ENCODE measurements at places on chromosomes 3 and 15.

DNA sequence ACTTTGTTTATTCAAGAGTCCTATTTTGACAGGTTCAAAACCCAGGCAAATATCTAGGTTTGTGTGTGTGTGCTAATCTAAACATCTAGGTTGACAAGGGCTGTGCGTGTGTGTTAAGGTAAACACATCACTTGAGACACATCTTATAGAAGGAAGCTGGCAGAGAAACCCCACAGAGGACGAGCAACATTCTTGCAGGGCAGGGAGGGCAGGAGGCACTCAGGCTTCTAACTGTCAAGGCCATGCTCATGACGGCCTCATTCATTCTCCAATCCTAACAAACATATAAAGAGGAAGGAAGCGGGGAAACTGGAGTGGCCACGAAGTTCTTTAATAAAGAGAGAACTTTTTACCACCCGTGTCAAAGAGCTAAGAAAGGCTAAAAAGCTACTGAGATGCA lies 43.4 kb downstream of the SLCO2A1 start:
- no peak for DNase-seq

- DNase-seq = no peak
Measured at GRCh38 chr3:13824521-13825310, 55.2 kb downstream of the WNT7A start.

GRCh38 chr3:197372047-197372661 lies 73.7 kb upstream of the DLG1 start:
- DNase-seq = no peak

DNA sequence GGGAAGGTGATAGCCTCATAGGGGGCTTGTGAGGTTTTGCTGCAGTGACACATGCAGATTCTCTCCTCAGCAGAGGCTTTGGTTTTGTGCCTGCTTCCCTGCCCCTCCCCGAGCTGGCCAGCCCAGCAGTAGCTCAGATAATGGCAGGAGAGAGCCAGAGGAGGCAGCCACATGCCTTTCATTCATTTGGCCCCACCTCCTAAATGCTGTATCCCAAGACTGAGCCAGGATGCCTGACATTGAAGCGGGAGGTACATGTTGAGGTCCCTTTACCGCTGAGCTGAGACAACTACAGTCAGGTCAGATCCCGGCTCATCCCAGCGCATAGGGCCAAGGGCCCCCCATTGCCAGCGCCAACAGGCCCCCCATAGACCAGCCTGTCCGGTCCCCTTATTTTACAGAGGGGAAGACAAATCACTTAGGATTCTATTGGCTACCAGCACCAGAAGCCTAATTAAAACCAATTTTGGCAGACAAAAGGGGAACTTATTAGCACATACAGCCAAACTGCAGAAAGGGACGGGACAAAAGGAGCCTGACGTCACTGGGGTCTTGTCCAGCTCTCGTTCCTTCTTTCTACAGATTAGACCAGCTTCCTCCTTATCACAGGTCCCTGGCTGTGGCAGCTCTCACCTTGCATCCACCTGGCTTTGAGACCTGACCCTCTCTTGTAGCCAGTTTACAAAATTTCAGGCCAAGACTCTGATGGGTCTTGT lies 12.1 kb upstream of the POLG start:
- no peak for DNase-seq

DNA sequence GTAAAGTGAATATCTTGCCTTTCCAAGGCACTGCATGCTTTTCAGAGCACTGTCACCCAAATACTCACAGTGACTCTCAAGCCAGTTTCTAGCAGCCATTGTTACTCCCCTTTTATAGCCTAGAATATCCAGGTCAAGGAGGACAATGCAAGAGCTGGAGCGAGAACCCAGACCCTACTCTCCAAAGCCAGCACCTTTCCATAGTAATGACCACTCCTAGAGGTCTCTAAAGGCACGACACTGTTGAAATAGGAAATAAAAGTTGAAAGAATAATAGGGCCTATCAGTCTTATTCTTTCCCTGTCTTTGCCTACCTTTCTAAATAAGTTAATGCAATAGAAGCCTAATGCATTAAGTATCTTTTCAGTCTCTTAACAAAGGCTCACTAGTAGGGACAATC lies 33.6 kb upstream of the DUT start:
- DNase-seq = no peak

- no peak for DNase-seq
Measured at GRCh38 chr3:131142580-131142979, 115.9 kb downstream of the NEK11 start.

GRCh38 chr15:63392361-63393009 lies 10.8 kb upstream of the CA12 start:
- DNase-seq = no peak

DNA sequence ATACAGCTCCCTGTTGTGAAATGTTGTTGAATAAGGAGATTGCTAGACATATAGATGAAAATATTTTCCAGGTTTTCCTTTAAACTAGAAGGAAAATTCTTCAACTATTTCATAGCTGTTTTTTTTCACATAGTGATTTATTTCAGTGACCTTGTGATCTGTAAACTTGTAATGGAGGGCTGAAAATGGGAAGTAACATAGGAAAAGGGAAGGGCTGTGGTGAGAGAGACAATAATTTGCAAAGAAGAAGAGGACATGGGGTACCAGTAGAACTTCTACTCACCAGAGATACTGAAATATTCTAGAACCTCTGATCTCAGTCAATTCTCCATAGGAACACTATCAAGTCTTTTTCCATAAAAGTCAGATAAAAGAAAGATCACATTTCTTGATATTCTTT lies 60.4 kb downstream of the PLS1 start:
- no peak for DNase-seq

DNA sequence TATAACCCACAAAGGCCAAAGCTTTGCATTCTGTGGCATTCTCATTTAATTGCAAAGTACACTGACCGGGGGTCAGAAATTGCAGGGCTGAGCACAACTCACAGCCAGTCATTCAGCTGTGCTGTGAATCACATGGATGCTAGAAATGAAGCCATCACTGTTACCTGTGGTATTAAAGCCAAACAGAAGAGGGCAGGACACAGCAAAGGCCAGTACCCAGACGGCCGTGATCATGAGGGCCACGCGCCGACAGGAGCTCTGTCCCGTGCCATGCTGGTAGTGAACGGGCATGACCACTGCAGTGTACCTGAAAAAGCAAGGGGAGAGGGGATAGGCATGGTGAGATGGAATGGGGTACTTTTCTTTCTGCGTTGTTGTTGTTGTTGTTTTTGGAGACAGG lies 31.6 kb downstream of the DRD3 start:
- DNase-seq = no peak

- peak; percentile 62 for DNase-seq
Measured at GRCh38 chr3:197736010-197736490, 654 bp downstream of the RUBCN start.
